Smooth muscle cell of trachea (primary cell): ENCODE measurements at places on chromosomes 1 and 21. TPM values are rescaled to one million over a fixed set of nuclear protein-coding genes. Genes with fewer than 3 reads are reported as not detected.

The ESPN gene
- total RNA-seq, result under 0.01 and 0.44 TPM in 2 replicates

The KCNJ15 gene
- total RNA-seq, result 0.58 and 1.7 TPM in 2 replicates

The PDE4B gene
- 13.7 and 15.3 TPM in 2 replicates for total RNA-seq

The SPRR2E gene
- total RNA-seq, result not detected in 2 replicates

The ZNF683 gene
- not detected in 2 replicates for total RNA-seq

The PTAFR gene
- under 0.01 and 0.15 TPM in 2 replicates for total RNA-seq

The OR14A2 gene
- not detected in 2 replicates for total RNA-seq

The KCNE2 gene
- not detected in 2 replicates for total RNA-seq

The PLPPR5 gene
- under 0.01 and 0.33 TPM in 2 replicates for total RNA-seq

The RGS5 gene
- 1.6 and 4.5 TPM in 2 replicates for total RNA-seq

The C1orf94 gene
- not detected in 2 replicates for total RNA-seq

The PIGC gene
- total RNA-seq, result 12.4 and 20.8 TPM in 2 replicates

The EVA1B gene
- total RNA-seq, result 225 and 335 TPM in 2 replicates

The OPRD1 gene
- total RNA-seq, result under 0.01 TPM in 1 of 2 replicates, not detected in the other

The FOXD3 gene
- total RNA-seq, result not detected in 2 replicates

The NFIA gene
- 7.6 and 10.8 TPM in 2 replicates for total RNA-seq

The TFF2 gene
- not detected in 2 replicates for total RNA-seq

The CPLANE2 gene
- total RNA-seq, result 9.5 and 15.9 TPM in 2 replicates

The VHLL gene
- not detected in 2 replicates for total RNA-seq

The CLCA4 gene
- total RNA-seq, result not detected in 2 replicates

The CYP2J2 gene
- 0.29 and 0.50 TPM in 2 replicates for total RNA-seq

The TCEA3 gene
- 9.7 and 36.9 TPM in 2 replicates for total RNA-seq

The CADM3 gene
- total RNA-seq, result not detected in 2 replicates

The BLACAT1 gene
- under 0.01 TPM in 1 of 2 replicates, not detected in the other for total RNA-seq

The TMCO4 gene
- 19.6 and 27.5 TPM in 2 replicates for total RNA-seq

The DONSON gene
- total RNA-seq, result 7.9 and 15.4 TPM in 2 replicates

The GBP7 gene
- total RNA-seq, result not detected in 2 replicates

The TRIM58 gene
- under 0.01 TPM in 1 of 2 replicates, not detected in the other for total RNA-seq

The S100A5 gene
- not detected in 2 replicates for total RNA-seq

The KIF17 gene
- 1.5 and 4.1 TPM in 2 replicates for total RNA-seq

The UAP1 gene
- 86.3 and 120 TPM in 2 replicates for total RNA-seq

The SH2D1B gene
- not detected in 2 replicates for total RNA-seq

The MYOG gene
- total RNA-seq, result not detected in 2 replicates
